Stimulated activated CD8-positive, alpha-beta memory T cell treated with anti-CD3 and anti-CD28 coated beads, Interleukin-2, amount 100 ng/mL, for 1 hour (primary cell): ENCODE measurements at places on chromosomes 1 and 21.

DNA sequence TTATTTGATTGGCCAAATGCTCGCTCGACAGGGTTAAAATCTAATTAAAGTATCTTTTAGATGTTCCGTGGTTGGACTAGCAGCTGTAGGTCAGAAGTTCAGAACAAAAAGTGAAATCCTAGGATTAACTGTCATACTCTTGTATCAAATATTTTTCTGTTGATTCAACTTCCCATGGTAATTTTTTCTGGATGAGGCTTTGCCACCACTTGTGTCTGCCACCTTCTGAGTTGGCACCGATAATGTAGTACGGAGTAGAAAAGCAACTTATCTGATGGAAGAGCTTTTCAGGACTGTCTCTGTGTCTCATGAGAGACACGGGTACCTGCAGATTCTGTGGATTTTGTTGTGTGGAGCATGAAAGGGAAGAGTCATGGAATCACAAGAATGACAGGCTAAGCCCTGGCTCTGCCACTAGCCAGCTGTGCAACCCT is 44.6 kb upstream of the CNN3 start:
- DNase-seq: no peak

DNA sequence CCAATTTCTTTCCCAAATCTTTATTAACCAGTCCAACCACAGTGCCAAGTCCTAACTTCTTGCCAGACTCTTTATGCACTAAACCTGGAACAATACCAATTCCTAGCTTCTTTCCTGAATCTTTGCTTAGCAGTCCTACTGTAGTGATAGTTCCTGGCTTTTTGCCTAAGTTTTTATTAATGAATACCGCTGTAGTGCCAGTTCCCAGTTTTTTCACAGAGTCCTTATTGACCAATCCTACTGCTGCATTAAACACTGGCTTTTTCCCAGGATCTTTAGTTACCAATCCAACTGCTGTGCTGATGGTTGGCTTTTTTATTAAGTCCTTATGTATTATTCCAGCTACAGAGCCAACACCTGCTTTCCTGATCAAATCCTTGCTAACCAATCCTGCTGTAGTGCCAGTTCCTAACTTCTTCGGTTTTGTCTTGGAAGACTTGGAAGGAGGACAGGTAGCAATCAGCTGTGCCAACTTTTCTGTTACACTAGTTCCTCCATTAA is 80.8 kb downstream of the ASH1L start:
- no peak for DNase-seq

GRCh38 chr1:86062453-86062852 is 94.1 kb downstream of the COL24A1 start:
- no peak for DNase-seq

DNA sequence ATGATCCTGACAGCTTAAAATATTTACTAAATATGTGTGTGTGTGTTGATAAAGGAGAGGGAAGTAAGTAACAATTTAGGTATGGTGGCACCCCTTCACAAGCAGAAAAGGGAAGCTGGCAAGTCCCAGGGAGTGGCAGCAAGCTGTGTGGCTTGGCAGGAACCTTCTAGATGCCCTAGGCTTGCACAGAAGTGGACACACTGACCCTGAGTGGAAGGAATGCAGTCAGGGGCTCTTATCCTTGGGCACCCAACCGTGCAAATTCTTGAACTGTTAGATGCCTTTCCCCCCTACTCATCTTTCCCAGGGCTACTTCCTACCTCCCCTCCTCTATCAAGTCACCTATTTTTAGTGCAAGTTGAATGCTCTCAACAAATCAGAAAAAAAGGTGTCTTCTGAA is 18.9 kb downstream of the ACP6 start:
- DNase-seq: no peak

GRCh38 chr1:22851517-22851916 is 121.1 kb downstream of the LACTBL1 start:
- DNase-seq: no peak

GRCh38 chr1:202244841-202245261 is 51.3 kb downstream of the LGR6 start:
- no peak for DNase-seq

GRCh38 chr1:62352387-62352786 is 33.2 kb upstream of the KANK4 start:
- no peak for DNase-seq

GRCh38 chr1:225909477-225909876 is 14.6 kb downstream of the PYCR2 start:
- no peak for DNase-seq

DNA sequence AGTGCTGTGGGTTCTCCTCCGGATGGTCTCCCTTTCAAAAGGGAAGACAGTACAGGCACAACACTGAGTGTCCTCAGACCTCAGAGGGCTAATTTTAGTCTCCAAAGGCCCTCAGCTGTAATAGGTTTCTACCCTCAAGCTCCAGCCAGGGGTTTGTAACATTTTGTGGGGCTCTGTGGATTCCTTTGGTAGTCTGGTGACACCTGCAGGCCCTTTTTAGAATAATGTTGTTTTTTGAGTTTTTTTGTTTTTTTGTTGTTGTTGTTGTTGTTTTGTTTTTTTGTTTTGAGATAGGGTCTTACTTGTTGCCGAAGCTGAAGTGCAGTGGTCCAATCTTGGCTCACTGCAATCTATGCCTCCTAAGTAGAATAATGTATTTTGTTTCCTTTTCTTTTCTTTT is 15.0 kb upstream of the TMEM201 start:
- DNase-seq: no peak

GRCh38 chr1:221823561-221823960 is 81.7 kb upstream of the DUSP10 start:
- DNase-seq: no peak

- DNase-seq: no peak
Measured at GRCh38 chr1:56385314-56385713, 194.0 kb downstream of the PLPP3 start.

- DNase-seq: no peak
Measured at GRCh38 chr1:204357551-204358490, 1.9 kb downstream of the PLEKHA6 start.

GRCh38 chr1:907611-908451 is 15.9 kb upstream of the SAMD11 start:
- no peak for DNase-seq

- DNase-seq: no peak
Measured at GRCh38 chr1:117564227-117565075, 41.4 kb upstream of the TENT5C start.

- no peak for DNase-seq
Measured at GRCh38 chr1:55650444-55650843, 435.3 kb upstream of the USP24 start.

GRCh38 chr1:231190456-231190855 is 28.6 kb downstream of the TRIM67 start:
- DNase-seq: no peak

DNA sequence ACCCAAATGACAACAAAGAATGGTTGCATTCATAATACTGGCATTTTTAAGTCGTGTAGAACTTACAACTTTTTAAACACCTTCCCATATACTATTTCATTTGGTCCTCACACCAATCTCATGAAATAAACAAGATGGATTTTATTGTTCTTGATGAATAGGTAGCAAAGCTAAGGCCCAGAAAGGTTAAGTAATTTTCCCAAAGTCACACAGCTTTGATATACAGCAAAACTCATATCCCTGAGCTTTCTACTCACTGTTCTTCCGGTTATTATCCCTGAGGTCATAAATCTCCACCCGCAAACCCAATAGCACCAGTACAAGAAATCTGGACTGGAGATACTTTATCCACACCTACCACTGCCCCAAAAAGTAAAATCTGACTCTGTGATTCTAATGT is 186.2 kb downstream of the RUNX1 start:
- DNase-seq: no peak

- no peak for DNase-seq
Measured at GRCh38 chr1:237684236-237684635, 206.5 kb downstream of the ZP4 start.

DNA sequence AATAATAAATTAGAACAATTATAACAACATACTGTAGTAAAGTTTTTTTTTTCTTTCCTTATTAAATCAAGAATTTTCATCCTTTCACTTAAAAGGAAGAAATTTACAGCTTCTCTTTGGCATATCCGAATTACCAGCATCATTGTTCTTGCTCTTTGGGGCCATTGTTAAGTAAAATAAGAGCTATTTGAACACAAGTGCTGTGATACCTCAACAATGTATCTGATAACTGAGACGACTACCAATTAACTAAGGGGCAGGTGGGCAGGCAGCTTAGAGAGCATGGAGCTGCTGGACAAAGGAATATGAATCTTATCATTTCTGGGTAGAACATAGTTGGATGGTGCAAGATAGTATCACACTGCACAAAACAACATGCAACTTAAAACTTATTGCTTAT is 719.9 kb upstream of the TMPRSS15 start:
- DNase-seq: no peak

DNA sequence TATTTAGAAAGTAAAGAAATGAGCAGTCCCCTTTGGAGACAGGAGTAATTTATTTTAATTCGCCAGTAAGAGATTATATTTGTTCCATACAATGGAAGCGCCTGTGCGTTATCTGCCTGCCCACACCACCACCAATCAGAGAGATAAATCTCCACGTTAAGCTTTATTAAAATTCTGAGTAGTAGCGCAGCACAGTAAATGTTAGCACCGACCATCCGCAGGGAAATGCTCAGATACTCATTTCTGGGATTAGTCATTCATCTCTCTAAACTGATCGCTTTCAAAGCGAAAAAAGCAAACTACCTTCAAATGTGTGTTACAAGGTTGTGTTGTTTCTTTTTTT is 1.2 kb downstream of the ETS2 start:
- DNase-seq: no peak

DNA sequence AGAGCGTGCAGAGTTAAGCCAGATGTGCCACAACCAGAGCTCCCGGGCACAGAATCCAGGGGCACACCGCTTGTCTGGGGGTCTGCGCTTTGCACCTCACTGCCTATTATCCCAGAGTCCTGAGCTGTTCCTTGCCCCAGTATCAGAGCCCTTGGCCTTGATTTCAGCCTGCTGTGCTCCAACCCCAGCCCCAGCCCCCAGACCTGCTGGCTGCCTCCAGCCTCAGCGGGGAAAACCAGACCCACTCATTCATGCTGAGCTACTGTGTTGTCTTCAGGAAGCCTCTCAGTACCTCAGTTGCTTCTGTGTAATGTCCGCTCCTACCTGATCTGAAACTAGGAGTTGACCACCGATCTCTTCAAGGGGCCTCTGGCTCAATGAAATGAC is 1.1 kb downstream of the IKBKE start:
- DNase-seq: no peak

GRCh38 chr1:204032642-204033235 is 40.2 kb upstream of the SOX13 start:
- DNase-seq: no peak

- no peak for DNase-seq
Measured at GRCh38 chr1:152107984-152108881, 7.0 kb downstream of the TCHH start.

DNA sequence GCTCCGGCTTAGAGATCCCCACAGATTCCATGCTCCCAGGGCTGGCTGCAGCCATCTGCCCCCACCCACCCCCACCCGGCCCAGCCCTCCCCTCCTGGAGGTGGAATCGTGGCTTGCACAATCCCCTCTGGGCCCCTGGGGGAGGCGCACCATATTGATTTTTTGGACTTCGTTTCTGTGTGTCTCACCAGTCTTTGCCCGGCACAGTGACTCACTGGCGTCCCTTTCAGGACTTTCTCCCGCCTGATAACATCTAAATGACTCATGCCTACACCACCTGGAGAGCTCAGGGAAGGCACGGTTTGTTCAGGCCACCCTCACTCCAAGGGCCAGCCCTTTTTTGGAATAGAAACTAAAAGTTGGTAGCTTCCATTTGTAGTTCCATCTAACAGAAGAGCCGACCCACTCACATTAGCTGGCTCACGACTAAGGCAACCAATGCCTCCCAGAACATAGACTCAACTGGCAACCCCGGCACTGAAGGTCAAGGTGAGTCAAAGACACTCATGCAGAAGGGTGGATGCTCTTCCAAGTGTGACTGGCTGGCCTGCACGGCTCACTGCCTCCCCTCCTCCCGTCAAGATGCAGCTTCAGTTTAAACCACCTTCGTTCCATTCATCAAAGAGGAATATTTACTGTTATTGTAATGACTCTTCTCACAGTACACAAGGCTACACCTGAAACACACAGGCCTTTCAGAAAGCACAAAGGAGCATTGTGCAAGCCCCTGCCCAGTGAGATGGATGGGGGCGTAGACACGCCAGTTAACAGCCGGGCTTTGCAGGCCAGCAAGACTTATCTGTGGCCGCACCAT is 18.1 kb upstream of the ETS2 start:
- DNase-seq: no peak
